GDM1 (cell line): ENCODE measurements at places on chromosomes 3 and 15.
A peak's percentile ranks its signal among the peaks of the same experiment; 100 is the strongest.

GRCh38 chr15:72237029-72237852 is 6.3 kb upstream of the PKM start:
- DNase-seq: peak; percentile 90

- DNase-seq: no peak
These were observed 122.0 kb downstream of the WDR76 start for GRCh38 chr15:43948691-43949325.

DNA sequence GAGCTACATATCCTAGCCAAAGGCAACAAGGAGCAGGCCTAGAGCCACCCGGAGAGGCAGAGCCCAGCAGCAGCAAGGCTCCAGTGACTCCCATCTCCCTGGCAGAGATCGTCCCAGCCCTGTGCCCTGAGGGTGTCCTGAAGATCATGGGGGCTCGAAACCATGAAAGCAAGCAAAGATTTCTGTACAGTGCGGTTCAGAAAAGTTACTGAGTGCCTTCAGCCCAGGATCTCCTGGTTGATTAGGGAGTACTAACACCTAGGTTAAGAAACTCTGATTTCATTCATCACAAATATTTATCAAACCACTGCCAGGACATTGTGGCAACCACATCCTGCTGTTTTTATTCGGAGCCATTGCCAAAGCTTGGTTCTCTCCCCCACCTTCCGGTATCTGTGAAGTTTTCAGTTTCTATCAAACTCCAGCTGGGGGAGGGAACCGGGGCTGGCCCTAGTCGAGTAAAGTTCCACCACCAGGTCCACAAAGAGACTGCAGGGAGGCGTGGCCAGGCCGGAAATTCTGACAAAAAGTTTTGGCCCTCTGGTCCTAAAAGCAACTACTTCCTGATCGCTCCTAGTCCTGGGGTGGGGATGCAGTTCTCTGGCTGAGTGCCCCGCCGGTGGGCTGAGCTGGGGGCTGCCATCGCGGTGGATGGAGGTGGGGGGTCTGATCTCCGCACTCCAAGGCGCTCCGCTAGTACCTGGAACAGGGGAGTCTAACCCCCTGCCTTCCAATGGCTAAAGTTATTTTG is 1.2 kb downstream of the RAB43 start:
- DNase-seq: peak; percentile 57

- DNase-seq: no peak
These were observed 32.2 kb upstream of the TM2D3 start for GRCh38 chr15:101684384-101684783.

DNA sequence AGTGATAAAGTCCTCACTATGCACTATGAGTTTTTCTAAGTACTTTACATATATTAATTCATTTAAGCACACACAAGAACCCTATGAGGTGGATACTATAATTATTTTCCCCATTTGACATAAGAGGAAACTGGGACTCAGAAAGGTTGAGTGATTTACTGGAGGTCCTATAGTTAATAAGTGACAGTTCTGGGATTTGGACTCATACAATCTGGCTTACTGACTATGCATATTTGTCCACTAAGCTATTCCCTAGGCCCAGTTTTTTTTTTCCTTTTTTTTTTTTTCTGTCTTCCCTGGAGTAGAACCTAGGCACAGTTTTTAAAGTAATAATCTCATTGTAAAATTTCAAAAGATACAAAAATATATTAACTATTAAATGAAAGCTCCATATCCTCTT is 6.3 kb upstream of the RTP2 start:
- DNase-seq: no peak

GRCh38 chr3:49199900-49200281 is 28.5 kb downstream of the KLHDC8B start:
- no peak for DNase-seq

GRCh38 chr15:75517233-75517632 is 61.9 kb downstream of the PTPN9 start:
- DNase-seq: no peak

DNA sequence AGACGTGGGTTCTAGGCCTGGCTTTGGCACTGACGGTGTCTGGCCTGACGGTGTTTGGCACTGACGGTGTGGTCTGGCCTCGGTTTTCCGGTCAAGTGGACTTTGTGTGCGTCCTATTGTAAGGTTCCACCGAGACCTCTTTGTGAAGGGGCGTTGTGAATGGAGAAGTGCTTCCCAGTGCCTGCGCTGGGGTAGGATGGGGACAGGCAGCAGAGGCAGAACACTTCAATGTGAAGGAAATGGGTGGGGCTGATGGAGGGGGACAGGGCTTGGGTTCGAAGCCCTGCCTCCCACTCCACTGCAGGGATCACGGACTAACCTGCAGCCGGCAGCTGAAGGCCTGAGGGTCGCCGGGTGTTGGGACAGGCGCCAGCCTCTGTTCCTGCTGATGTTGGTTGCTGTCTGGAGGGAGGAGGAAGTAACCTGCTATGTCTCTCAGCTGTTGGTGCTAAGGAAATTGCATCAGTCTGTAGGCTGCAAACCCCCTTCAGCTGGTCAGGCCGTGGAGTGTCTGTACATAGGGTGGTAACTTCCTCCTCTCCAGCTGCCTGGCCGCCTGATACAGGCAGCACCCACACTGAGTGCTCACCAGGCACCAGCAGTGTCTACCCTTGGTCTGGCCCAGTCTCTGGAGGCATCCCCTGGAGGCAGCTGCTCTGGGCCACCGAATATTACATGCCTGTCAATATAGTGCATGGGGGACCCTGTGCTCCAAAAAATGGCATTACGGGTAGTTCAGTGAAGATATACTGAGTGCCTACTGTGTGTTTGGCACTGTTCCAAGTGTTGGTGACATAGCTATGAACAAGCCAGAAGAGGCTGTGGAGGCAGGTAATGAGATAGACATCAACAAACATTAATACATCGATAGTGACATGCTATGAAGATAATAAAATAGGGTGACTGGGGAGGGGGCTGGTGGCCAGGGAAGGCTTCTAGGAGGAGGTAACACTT is 1.1 kb downstream of the TM6SF1 start:
- peak; percentile 64 for DNase-seq

- DNase-seq: no peak
These were observed 32.7 kb downstream of the IQSEC1 start for GRCh38 chr3:13040361-13041074.

DNA sequence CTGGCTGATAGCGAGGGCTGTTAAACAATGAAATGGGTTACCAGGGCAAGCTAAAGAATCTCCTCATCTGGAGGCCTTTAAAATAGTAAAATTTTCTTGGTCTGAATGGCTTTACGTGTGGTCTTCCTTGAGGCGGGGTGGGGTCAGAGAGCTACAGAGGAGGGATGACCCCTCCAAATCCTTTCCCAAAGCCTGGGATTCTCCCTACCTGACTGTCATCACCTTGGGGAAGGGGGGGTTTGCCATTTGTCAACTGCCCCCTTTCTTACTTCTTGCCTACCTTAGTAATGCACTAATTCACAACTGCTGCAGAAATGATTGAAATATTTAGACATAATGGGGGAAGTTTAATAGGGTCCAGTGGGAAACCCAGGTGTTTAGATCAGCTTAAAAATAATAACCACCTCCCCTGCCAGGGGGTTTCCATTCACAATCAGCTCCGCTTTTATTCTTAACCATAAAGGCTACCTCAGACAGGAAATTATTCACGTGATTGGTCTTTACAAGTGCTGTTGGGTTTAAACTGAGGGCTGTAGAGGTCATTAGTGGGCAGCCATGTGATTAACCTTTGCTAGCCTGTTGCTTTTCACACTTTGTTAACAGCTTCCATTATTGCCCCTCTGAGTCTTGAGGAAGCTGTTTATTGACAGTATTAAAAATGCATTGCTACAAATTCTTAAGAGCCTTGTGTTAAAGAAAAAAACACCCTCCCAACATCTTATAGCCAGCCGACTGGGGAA is 276.5 kb upstream of the ATP11B start:
- no peak for DNase-seq

GRCh38 chr3:137770835-137771399 is 6.8 kb downstream of the SOX14 start:
- DNase-seq: no peak

- no peak for DNase-seq
These were observed 17.5 kb downstream of the SENP7 start for GRCh38 chr3:101495552-101495951.

DNA sequence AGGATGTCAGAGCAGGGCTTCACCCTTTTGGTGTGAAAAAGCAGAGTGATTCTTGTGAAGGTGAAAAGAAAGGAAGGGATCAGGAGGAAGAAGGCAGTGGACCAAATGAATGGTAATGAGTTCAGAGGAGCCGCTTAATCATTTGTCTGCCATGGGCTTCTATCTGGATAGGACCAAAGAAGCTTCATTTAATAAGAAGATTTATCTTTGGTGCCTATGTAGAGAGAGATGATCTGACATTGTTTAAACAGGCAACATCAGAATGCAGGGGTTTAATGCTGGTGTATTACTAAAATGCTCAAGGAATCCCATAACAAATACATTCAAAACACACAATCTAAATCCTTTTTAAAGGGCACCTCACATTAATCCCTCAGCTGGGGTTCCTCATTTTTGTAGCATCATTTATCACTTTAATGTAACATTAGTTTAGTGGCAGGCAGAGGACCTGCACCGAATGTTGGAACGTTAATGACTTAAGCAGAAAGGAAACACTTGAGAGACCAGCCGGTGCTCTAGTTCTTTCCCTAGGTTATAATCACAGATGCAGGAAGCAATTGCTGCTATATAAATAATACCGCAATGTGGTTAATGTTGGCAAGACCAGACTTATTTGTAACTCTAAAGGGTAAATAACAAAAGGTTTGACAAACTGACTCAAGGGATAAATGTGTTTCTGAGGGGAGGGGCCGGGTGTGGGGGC is 27.9 kb upstream of the IL1RAP start:
- peak; percentile 18 for DNase-seq

GRCh38 chr15:40857601-40858341 is 13.9 kb downstream of the SPINT1 start:
- peak; percentile 74 for DNase-seq

- no peak for DNase-seq
These were observed 277.4 kb downstream of the ROBO1 start for GRCh38 chr3:79490165-79491028.

DNA sequence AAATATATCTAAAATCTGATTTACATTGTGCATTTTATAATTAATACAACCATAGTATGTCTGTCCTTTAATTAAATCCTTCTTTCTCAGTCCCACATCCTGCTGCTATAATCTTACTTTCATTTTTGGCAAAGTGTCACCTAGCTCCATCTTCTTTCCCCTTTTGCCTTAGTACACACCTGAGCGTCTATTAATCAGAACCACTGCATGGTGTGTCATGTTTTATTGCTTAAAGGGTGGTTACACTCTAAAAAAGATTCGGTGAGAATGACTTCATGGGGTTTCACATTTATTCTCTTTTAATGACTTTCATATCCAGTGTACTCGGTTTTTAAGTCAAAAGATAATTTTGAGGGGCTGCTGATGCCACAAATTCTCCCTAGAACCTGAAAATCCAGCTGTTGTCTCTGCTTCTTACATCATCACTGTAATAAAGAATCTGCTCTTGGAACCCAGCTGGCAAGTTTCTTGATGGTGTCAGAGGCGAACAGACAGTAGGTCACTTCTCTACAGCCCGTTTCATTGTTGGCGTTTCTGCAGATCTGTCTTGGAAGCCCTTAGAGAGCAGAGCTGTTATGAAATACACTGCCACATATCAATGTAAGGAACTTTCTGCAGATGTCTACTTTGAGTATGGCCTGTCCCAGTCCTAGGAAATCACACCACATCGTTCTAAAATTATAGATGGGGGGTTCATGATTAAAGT is 99.7 kb downstream of the TIGIT start:
- no peak for DNase-seq

DNA sequence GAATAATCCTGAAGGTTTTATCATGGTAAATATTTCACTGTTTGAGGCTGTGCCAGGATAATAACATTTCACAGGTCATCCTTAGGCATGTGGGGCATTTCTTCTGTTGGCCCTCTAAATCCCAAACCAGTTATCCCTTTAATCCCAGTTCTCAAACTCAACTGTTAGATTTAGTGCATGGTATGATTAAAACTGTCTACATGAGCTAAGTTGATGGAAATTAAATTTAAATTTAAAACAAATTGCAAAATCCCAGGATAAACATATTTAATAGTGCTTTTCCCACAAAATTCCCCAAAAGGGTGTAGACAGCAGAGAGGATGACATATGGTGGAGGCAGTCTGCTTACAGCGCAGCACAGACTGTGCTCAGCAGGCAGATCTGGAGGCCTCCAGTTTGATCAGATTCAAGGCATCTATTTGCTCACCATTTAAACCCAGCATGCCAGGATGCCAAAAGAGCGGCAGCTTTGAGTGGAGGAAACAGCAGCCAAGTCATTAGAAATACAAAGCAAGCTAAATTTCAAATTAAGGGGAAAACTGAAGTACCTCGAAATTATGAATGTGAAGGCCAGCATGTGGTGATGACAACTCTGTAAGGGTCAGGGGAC is 325.8 kb downstream of the KCNH8 start:
- no peak for DNase-seq

- no peak for DNase-seq
These were observed 78.1 kb downstream of the LRRFIP2 start for GRCh38 chr3:37096288-37096687.

DNA sequence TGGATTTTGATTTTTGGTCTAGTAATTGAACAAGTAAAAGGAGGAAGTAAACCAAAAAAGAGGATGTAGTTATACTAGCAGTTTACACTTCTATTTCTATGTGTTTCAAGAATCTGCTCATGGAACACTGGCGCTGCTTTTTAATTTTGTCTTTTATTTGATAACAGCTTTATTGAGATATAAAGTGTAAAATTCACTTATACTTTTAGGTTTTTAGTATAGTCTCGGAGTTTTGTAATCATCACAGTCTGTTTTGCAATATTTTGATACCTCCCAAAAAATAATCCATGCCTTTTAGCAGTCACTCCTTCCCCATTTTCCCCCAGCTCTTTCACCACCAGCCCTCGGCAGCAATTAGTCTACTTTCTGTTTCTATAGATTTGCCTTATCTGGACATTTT is 18.0 kb downstream of the UBE2E2 start:
- DNase-seq: no peak

GRCh38 chr3:157130467-157131251 is 29.3 kb downstream of the CCNL1 start:
- DNase-seq: no peak

- DNase-seq: no peak
These were observed 8.3 kb downstream of the PLD1 start for GRCh38 chr3:171801738-171802589.

- DNase-seq: no peak
These were observed 51.1 kb downstream of the PSMD6 start for GRCh38 chr3:63972196-63972595.

GRCh38 chr3:32593903-32594525 is 23.4 kb upstream of the DYNC1LI1 start:
- no peak for DNase-seq

GRCh38 chr3:160473221-160473620 is 23.6 kb upstream of the TRIM59 start:
- DNase-seq: no peak

GRCh38 chr15:99620178-99620577 is 54.4 kb downstream of the MEF2A start:
- no peak for DNase-seq

GRCh38 chr3:127012091-127012490 is 29.2 kb downstream of the PLXNA1 start:
- no peak for DNase-seq

- DNase-seq: no peak
These were observed 5.2 kb upstream of the MUSTN1 start for GRCh38 chr3:52839892-52840545.

GRCh38 chr3:10700821-10701220 is 115.2 kb upstream of the SLC6A11 start:
- DNase-seq: no peak
